ENCODE measurements at places on chromosomes 4 and X.

DNA sequence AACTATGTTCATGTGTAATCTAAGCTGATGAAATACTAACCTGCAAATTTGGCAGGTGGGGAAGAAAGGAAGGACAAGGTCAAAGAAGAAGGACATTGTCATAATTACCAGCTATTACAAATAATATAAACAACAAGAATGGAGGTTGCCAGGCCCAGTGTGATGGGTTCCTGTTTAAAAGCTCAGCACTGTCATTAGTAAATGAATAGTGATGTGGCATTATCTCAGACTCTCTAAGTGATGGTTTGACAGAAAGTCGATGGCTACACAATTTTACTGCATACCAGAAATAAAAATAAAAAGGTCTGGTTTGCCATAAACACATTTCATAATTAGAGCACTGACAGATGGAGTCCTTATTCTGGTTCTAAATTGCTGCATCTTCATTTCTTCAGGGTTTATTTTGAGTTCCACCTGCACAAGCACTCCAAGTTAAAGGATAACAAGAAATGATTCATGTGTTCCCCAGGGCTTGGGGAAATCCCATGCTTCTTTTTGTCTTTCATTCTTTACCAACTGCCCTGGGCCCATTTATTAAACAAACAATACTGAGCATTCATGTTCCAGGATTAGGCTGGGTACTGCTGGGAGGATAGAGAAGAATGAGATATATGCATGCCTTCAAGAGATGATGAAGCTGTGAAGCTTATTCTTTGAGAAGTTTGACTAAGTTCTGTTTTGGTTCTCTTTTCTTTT is 367.8 kb upstream of the RASGEF1B start:
- DNase-seq, result no peak

DNA sequence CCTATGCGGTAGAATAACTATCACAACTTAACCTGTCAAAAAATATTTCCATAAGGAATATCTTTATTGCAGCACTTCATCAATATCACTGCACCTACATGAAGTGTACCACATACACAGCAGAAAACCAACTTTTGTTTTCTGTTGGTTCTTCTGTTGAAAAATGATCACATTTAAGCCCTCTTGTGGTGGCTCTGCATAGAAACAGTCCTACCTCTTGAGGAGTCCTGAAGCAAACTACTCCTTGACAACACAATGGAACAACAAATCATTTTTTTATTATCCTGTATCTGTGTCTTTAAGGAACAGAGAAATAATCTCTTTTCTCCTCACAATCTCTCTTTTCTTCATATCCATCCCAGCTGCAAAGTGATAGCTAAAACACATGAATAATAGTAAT is 39.8 kb upstream of the ATOH1 start:
- no peak for DNase-seq

DNA sequence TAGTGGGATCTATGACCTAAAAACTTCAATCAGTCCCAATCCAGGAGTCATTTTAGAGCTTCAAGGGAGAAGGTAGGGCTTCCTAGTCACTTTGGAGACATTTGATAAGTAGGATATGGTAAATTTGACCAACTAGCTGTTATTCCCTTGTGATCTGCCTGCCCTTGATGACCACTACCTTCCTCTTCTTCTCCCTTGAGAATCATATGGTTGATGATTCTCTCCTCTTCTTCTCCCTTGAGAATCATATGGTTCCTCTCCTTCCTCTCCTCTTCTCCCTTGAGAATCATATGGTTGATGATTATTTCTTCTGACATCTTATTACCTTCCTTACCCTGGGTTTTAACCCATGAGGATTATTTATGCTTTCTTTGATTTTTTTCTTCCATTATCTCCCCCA is 482.6 kb upstream of the TENM3 start:
- DNase-seq, result no peak

DNA sequence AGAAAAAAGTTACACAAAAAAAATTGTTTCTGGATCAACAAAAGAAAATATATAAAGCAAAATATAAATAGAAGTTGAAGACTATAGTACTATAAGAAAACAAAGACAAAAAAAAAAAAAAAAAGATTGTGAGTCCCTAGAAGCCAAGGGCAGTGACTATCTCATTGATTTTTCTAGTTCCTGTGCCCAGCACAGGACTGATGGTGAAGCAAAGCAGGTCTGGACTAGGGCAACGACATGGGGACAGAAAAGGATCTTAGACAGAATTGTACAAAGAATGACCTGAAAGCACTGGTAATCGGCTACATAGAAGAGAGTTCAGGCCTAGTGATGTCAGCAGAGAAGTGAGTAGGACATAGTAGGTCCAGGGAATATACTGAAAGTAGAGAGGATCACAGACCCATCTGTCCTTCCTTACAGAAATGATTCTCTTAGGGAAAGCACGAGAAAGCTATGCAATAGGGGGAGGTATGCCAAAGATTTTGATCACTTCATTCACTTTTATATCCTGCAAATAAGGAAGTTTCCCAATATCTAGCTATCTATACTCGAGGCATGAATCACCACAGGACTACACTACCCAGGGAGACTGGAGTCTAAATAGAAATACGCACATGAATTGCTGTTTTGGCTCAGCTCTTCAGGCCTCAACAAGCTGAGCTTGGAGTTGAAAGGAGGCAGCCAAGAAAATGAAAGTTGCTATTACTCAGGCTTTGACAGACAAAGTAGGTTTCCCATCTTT is 230.9 kb upstream of the GPC4 start:
- DNase-seq, result no peak

GRCh38 chr4:111775556-111776297 is 369.5 kb upstream of the FAM241A start:
- no peak for DNase-seq
